ENCODE measurements at places on chromosomes 4 and X. TPM values are rescaled to one million over a fixed set of nuclear protein-coding genes. Genes with fewer than 3 reads are reported as not detected.

The HTN1 gene
- not detected for polyA plus RNA-seq

The POF1B gene
- not detected for polyA plus RNA-seq

The PDZD4 gene
- polyA plus RNA-seq = 0.04 TPM

The INTS6L gene
- 6.9 TPM for polyA plus RNA-seq

The PLAC8 gene
- 0.33 TPM for polyA plus RNA-seq

The OPN1MW3 gene
- polyA plus RNA-seq = not detected

The DGKK gene
- polyA plus RNA-seq = not detected

The IL13RA1 gene
- 71.5 TPM for polyA plus RNA-seq

The ASB5 gene
- 0.38 TPM for polyA plus RNA-seq

The CXXC4 gene
- polyA plus RNA-seq = 0.02 TPM

The FAAH2 gene
- polyA plus RNA-seq = 0.53 TPM

The DEFB131A gene
- polyA plus RNA-seq = not detected

The TMEM255A gene
- polyA plus RNA-seq = 0.04 TPM

The ZMAT1 gene
- not detected for polyA plus RNA-seq

The LGI2 gene
- polyA plus RNA-seq = not detected

The EIF4E gene
- polyA plus RNA-seq = 72.4 TPM

The MAGEA1 gene
- polyA plus RNA-seq = not detected

The USP11 gene
- polyA plus RNA-seq = 31.5 TPM

The PGAM4 gene
- polyA plus RNA-seq = 0.40 TPM

The FAM9B gene
- polyA plus RNA-seq = not detected

The RENBP gene
- polyA plus RNA-seq = 0.16 TPM

The MAP9 gene
- polyA plus RNA-seq = 13.9 TPM

The ADAD1 gene
- not detected for polyA plus RNA-seq

The NRK gene
- 2.2 TPM for polyA plus RNA-seq

The CXCL13 gene
- polyA plus RNA-seq = not detected

The PNMA5 gene
- not detected for polyA plus RNA-seq

The DMP1 gene
- polyA plus RNA-seq = not detected

The F11 gene
- not detected for polyA plus RNA-seq

The NMU gene
- polyA plus RNA-seq = not detected

The AFP gene
- polyA plus RNA-seq = 1.1 TPM

The WNK3 gene
- 0.63 TPM for polyA plus RNA-seq

The PPP2R3B gene
- polyA plus RNA-seq = 4.8 TPM

The PABPC1L2B gene
- not detected for polyA plus RNA-seq

The BEX2 gene
- polyA plus RNA-seq = 0.14 TPM

The SLC25A53 gene
- polyA plus RNA-seq = 5.6 TPM

The GYG2 gene
- polyA plus RNA-seq = 19.6 TPM

The TENM3 gene
- 54.9 TPM for polyA plus RNA-seq

The SPIN3 gene
- 6.3 TPM for polyA plus RNA-seq

The HSFX2 gene
- not detected for polyA plus RNA-seq

The ZNF280C gene
- 9.9 TPM for polyA plus RNA-seq
